ENCODE measurements at places on chromosomes 4 and X.

DNA sequence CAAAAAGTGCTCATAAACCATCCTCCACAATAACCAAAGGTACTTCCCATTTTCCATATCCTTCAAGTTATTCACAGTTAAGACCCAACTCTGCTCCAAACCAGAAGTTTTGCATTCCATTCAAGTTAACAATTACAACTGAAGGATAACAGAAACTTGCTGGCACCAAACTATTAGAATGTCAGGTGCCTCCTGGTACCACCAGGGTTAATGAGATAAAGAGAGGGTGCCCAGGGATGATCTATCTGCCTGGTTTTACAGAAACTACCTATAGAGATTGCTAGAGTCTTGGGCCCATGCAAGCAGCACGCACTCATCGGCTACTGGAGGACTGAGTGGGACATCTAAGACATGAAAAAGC, 114.6 kb downstream of the RBM47 start:
- H3K4me1 ChIP-seq: peaks cover 17% of the 10 kb centered on the region
- DNase-seq: no peak
- no peak overlapping the region for H3K27ac ChIP-seq
- H3K4me3 ChIP-seq: no peak overlapping the region
- H3K27me3 ChIP-seq: peaks cover 1% of the 10 kb centered on the region
- no peaks in the 10 kb centered on the region for H3K36me3 ChIP-seq

GRCh38 chr4:169952236-169953002, 73.8 kb downstream of the MFAP3L start:
- H3K4me3 ChIP-seq: no peak overlapping the region
- H3K4me1 ChIP-seq: no peaks in the 10 kb centered on the region

DNA sequence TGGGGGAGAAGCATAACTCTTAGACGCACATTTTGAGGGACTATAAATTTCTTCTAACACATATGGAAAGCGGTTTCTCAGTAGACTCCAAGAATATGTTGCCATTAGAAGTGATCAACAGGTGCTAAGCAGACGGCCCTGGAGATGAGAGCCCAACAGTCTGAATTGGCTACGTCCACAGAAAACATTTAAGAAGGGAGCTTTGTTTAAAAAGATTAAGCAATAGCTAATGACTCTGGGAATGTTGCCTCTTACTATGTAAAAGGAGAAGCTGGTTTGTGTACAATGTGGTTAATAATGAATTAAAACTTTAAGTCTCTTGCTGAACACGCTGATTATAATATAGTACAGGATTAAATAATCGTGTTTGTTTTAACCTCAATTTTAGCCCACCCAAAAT, 399.5 kb downstream of the SMARCA1 start:
- no peaks in the 10 kb centered on the region for H3K4me1 ChIP-seq
- no peak overlapping the region for H3K27ac ChIP-seq
- no peak overlapping the region for H3K4me3 ChIP-seq
- H3K36me3 ChIP-seq: no peaks in the 10 kb centered on the region

DNA sequence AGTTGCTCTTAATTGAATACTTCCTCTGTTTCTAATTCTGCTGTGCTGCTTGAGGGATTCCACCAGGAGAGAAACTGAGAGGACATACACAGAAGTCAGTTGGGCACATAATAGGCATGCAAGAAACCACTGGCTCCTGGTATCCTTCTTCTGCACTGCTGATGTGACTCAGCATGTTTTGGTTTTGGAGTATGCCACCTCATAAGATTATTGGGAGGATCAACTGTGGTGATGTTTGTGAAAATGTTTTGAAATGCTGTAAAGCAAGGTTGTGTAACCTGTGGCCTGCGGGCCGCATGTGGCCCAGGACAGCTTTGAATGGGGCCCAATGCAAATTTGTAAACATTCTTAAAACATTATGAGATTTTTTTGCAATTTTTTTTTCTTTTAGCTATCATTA, 119.6 kb downstream of the GATB start:
- no peak overlapping the region for H3K4me3 ChIP-seq
- DNase-seq: no peak
- H3K27me3 ChIP-seq: no peaks in the 10 kb centered on the region
- H3K27ac ChIP-seq: no peak overlapping the region
- H3K4me1 ChIP-seq: no peaks in the 10 kb centered on the region

DNA sequence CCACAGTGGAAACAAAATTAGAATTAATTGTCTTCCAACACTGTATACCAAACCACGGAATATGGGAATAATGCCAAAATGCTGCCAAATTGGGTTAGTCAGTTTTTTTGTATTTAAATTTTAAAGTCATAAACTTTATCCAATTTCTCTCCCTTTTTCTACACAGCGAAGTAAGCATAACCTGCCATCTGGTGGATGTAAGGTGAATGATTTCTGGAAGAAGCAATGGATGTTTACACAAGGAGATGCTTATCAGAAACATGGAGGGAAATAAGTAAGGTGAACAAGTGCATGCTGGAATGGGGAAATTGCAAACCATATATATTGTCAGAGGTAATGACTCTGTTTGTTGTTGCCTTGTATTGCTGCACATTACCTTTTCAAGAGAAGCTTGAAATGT, 691.9 kb downstream of the TECRL start:
- H3K4me1 ChIP-seq: no peaks in the 10 kb centered on the region
- H3K36me3 ChIP-seq: no peaks in the 10 kb centered on the region
- H3K27ac ChIP-seq: no peak overlapping the region
